ENCODE measurements at places on chromosomes 1 and 21.

- no peak for DNase-seq
Measured at GRCh38 chr1:63621075-63621474, 27.9 kb downstream of the PGM1 start.

- no peak for DNase-seq
Measured at GRCh38 chr1:201395936-201396335, 3.2 kb downstream of the LAD1 start.

- DNase-seq: no peak
Measured at GRCh38 chr1:193706766-193707165, 520.4 kb upstream of the B3GALT2 start.

- DNase-seq: no peak
Measured at GRCh38 chr1:205454903-205455335, 926 bp downstream of the BLACAT1 start.

DNA sequence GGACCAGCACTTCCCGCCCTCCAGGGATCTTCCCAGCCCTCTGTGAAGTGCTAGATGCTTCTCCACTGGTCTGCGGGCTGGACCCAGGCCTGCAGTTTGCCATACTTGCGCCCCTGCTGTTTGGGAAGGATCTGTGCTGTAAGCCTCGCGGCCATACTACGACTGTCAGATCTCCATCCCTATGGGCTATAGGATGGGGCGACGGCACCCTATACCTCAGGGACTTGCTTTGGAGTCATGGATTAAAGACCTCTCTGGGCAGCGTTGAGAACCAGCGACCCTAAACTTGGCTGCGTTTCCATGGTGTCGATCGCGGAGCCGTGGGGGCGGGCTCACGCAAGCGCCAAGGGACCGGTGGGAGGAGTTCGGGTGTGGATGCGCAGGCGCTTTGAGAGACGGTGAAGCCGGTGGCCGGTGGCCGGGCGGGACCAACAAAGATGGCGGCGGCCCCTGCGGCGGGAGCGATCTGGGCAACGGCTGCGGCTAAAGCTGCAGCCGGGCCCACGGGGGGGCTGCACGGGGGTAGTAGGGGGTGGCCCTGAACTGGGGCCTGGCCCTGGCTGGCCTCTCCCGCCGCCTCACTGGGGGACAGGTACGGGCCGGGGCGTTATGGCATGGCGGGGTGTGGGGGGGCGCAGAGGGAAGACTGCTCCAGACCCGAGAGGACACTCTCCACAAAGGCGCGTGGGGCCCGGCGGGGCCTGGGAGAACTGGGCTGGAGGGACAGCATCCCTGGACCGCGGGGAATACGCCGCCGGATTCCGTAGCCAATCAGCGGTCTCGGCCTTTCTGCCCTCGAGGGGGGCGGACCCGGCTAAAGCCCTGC lies at the start of gene USP21:
TSS of gene USP21 (plus strand) at position 414 of the 826 bp plus-strand sequence. CDS start 1,141 bp downstream, outside the sequence.
- DNase-seq: peak; percentile 90

GRCh38 chr21:44900559-44901251 lies 20.0 kb downstream of the ITGB2 start:
- no peak for DNase-seq

- DNase-seq: no peak
Measured at GRCh38 chr1:44407430-44408211, 2.6 kb downstream of the RNF220 start.

GRCh38 chr1:183218971-183219615 lies 33.0 kb downstream of the LAMC2 start:
- peak; percentile 37 for DNase-seq

- no peak for DNase-seq
Measured at GRCh38 chr21:32209580-32209979, 69.3 kb downstream of the MIS18A start.

- DNase-seq: no peak
Measured at GRCh38 chr21:23986214-23986613, 1621.1 kb downstream of the MRPL39 start.

GRCh38 chr1:22704440-22705067 lies 6.1 kb upstream of the EPHB2 start:
- DNase-seq: peak; percentile 76

All from activated CD8-positive, alpha-beta memory T cell treated with anti-CD3 and anti-CD28 coated beads, Interleukin-2, amount 50 U/mL, for 4 hours (primary cell).